ENCODE measurements at places on chromosomes 5 and 9.

DNA sequence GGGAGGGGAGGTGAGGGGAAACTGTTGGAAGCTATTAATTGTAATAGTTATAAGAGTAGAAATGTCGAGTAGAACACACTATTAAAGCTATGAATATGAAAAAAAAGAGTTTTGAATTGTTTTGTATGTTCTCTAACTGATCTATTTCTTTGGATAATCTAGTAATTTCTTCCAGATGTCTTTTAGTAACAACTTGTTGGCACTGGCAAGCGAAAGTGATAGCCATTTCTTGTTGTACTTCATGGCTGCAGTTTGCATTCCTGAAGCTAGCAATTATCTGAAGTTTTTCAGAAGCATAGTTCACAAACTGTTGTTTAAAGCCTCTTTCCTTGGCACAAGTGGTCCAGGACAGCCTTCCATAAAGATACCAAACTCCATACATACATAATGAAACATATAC, 49.4 kb upstream of the SPATA31C2 start:
- no peak for DNase-seq

DNA sequence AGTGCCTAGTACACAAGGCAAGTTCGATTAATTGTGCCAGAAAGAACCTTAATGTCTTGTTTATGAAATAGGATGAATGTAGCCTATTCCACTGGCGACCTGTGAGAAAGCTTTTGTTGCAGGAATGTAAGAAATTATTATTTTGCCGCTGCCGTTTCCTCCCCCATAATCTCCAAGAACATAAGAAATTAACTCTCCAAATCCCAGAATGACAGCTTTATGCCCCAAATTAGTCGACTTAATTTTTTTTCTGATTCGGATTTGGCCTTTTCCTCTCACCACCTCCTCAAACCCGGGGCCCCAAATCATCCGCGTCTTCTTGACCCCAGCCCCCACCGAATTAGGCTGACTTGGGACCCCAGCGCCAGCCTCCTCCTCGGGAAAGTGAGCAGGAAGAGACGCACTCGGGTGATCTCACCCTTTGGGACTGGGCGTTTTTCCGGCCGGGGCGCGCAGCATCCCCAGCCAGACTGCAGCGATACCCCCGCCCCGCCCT, 682 bp upstream of the SPTAN1 start:
- DNase-seq: no peak

DNA sequence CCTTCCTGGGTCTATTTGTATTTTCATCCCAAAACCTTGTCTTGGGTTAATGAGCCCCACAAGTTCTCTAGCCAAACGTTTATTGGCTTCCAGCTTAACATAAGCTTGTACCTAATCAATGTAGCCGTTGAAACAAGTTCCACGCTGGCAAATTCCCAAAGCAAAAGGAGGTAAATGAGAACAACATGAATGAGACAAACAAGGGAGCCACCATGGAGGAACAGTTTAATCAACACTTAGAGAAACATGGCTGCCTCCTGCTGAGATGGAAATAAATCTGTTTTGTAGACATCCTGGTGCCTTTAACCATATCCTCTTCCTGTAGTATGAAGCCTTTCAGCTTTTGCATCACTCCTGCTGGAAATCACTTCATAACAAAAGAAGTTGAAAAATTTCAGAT, 166.6 kb upstream of the NFIB start:
- DNase-seq: no peak

GRCh38 chr5:172600571-172600970, 40.5 kb upstream of the NEURL1B start:
- DNase-seq: no peak

DNA sequence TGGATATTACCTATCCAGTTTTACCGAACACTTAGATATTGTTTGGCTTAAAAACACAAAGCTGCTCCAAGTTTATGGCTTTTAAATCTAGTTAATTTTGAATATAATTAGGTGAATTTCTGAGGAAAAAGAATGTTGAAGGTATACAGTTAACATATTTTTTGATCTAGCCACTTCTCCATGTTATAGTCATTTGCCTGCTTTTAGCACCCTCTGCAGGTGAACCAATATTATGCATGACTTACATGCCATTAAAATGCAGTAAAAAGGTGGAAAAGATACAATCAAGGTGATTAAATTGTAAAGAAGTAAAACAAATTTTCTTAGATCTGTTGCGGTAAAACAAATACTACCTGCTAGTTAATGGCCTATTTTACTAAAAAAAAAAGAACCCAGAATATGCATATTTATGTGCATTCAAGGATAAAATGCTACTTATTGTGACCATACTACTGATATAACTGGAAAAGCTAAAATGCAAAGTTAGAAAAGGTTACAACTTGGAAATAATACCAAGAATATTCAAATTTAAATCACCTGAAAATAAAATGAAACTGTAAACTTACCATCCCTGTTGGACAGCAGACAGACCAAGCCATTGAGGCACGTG, 132.1 kb downstream of the AP3B1 start:
- peak; percentile 17 for DNase-seq

DNA sequence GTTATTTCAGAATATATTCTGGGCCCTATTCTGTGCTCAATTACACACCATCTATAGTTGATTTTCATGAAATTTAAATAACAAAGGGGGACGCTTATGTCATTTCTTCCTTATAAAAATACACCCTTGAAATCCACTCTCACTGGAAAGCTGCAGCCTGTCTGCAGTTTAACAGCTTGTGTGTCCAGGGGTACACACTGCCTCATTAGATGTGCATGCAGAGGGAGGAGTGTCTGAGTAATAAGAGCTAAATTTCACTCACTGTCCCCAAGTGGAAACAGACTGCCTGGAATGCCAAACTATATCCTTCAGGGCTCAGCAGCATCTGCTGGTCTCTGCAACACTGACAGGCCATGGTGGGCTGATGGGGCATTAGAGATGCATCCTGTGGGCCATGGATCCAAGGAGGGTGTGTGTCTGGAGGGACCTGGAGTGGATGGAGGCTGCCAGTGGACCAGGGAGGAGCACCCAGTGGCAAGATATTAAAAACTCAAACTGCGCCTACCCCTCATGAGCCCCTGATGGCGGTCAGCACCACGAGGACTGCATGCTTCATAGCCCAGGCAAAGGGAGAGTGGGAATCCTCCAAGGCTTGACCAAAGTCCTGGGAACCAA, 15.8 kb upstream of the TIFAB start:
- DNase-seq: no peak

GRCh38 chr9:96343515-96344360, 39.8 kb downstream of the SLC35D2 start:
- no peak for DNase-seq

DNA sequence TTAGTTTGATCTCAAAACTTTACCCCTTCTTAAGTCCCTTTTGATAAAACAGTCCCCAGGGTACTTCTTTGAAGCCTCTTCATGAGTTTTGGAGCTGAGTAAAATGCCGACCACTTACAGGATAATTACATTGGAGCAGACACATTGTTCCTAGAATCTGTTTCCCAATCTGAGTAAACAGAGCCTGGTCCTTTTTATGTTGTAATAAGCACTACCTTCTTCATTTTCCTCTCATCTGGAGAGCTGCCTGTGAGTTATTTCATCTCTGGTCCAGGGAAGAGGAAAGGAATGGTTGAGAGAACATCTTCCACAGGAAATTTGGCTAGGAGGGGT, 26.3 kb upstream of the GALNT10 start:
- DNase-seq: no peak

GRCh38 chr9:11931751-11932150, 761.4 kb upstream of the TYRP1 start:
- no peak for DNase-seq
